ENCODE measurements at places on chromosomes 6 and 20. TPM values are rescaled to one million over a fixed set of nuclear protein-coding genes. Genes with fewer than 3 reads are reported as not detected.
A peak's percentile ranks its signal among the peaks of the same experiment; 100 is the strongest.

DNA sequence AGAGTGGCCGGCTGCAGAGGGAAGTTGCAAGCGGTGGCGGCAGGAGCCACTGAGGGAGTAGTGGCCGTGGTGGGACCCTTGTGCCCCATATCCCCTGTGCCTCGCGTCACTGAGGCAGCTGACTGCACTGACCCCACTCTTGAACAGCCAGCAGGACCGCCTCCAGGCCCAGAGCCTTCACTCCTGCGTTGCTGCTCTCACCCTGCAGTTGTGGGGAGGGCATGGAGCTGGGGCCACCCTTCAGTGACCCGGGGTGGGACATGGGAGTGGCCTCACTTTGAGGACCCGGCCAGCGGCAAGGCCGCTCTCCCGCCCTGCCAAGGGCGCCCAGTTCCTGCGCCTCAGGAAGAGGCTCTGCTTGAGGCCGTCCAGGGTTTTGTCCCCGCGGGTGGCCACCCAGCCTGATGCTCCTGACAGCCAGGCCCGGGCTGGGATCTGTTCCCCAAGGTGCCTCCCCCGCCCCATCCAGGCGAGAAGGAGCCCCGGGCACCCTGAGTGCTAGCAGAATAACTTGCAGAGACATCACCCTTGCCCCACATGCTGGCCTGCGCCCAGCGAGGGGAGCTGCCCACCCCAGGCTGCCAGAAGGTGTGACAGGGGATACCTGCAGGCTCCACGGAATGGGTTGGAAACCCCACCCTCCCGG is 44.4 kb downstream of the HLA-DRA start:
- DNase-seq = no peak

DNA sequence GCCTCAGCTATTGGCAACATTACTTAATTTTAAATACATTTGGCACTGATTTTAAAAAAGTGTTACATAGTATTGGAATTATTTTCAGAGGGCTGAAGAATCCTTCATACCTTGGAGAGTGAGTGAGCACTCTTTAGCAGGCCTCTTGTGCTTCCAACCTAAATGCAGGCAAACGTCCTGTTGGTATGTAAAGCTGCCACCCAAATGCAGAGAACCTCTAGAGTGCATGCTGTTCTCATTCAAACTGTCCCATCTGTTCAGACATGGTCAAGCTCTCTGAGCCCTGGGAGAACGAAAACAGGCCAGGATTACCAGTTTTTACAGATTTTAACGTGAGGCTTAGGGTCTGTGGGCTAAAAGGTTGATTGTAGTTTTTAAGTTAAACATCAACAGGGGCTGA is 378.0 kb upstream of the FLRT3 start:
- no peak for DNase-seq

DNA sequence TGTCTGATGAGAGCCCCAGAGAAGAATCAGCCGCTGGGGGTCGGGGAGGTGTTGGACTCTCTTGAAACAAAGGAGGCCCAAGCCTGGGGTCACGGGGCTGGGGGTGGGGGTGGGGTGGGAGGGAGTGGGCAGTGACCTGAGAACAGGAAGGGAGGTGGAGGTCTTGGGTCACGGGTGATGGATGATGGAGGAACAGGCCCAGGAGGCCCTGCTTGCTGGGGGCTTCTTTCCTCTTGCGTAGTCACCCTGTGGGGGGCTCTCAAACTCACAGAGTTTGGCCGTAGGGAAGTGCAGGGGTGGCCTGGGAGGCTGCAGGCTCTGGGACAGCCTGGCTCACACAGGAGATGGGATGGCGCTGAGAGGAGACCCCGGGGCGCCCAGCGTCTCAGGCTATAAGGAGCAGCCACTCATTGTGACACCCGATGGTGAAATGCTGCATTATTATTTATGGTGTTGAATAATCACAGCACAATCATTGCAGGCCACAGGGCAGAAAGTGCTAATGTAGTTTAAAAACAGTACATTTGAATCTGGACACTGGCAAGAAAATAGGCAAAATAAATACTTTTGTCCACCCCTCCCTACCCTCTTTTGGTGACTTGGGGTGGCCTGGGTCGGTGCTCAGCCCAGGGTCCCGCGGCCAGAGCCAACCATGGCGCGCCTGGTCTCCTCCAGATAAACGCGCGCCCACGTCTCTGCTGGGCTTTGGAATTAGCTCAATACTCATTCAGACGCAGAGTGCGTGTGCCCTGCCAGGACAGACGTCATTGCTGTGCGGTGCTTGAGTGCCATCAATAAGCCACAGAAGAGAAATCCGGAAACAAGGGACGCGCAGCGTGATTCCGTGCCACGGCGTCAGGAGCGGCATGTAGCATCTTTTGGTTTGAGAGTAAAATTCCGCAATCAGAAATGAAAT is 27.3 kb upstream of the BHLHE23 start:
- peak; percentile 3 for DNase-seq

- no peak for DNase-seq
Measured at GRCh38 chr6:166939894-166940293, 16.5 kb downstream of the RNASET2 start.

DNA sequence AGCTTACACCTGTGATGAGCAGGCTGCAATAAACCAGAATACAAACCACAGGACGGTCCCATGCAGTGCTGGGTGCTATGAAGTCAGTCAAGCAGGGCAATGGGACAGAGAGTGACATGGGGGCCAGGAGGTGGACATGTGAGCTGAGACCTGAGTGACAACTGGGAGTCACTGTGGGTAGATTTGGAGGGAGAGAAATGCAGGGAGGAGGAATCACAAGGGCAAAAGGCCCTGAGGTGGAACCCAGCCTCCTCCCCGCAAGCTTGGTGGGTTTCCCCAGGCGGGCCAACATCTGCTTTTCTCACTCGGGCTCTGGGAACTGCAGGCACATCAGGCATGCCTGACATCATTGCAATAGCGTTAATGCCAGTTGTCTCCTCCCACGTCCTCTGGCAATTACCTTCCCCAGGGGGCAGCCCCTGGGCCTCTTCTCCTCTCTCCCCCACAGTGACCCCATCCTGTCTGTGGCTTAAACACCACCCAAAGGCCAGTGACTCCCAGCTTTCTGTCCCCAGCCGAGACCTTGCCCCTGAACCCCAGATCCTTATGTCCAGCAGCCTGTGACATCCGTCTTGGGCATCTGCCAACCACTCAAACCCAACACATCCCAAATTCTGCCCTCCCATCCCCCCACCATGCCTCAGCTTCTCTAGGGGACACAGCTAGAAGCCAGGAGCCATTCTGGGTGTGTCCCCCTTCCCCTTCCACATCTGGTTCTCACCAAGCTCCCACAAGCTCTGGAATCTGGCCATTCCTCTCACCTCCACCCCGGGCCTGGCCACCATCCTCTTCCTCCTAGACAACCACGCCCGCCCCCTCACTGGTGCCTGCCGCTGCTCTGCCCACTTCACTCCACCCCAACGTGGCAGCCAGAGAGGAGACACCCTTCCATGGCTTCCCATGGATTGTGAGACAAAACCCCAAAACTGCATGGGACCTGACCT is 28.2 kb downstream of the PDRG1 start:
- no peak for DNase-seq

DNA sequence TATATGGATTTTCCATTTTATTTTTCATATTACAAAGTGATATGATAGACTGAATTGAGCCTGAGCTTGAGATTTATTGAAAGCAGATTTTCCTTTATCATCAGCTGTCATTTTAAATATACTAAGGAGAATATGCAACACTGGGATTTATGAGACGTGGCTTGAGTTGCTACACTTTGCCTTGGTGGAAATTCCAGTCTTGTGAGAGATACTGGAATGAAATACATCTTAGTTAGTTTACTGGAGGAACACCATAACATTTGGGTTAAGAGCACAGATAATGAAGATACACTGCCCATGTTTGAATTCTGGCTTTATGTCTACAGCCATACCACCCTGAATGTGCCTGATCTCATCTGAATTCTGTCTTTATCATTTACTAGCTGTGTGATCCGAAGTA is 86.5 kb upstream of the IFNGR1 start:
- no peak for DNase-seq

- DNase-seq = peak; percentile 98
Measured at GRCh38 chr6:158868890-158869825, 50.0 kb upstream of the EZR start.

DNA sequence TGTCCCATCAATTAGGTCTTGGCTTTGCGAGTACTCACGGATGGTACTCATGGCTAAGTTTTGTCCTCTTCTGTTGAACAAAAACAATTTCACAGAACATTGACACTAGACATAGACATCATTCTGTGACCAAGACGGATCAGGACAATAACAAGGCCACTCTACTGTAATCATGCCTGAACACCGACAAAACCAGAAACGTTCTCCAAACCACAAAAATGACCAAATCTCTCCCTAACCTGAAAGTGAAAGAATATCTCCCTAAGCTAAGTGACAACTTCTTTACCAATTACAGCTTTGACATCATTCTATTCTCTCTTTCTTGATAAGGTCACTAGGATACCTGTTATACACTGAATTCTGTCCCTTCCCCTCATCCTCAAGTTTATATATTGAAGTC is 40.0 kb upstream of the SLC2A12 start:
- DNase-seq = no peak

DNA sequence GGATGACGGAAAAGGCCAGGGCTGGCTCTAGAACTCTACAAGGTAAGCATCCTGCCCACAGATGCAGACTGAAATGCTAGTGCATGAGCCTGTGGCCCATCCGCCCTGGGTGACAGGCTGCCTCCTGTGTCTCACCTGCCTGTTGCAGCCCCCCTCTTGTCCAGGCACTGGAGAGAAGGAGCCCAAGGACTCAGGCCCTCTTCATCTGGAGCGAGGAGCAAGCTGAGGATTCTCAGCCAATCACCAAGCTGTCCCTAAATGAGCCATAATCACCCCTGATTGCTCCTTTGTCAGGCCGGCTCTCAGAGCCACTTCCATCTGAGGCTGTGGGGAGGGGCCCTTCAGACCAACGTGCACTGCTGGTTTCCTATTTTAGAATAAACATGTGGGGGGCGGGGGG is 10.0 kb upstream of the SLC32A1 start:
- DNase-seq = no peak

DNA sequence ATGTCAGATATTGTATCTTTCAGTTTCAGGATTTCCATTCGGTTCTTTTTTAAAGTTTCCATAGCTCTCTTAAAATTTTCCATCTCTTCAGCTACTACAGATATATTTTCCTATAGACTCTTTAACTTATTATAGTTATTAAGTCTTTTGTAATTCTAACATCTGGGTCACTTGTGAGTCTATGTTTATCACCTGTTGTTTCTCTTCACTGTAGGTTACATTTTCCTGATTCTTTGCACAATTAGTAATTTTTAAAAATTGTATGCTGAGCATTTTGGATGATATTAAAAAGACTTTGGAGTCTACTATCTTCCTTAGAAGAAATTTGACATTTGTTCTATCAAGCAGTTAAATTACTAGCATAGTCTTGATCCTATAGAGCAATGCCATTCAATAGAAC is 140.7 kb downstream of the QRSL1 start:
- no peak for DNase-seq

The BMP7 gene
- 1.7 TPM for total RNA-seq

The NRSN1 gene
- total RNA-seq = 2.4 TPM

The SH3BGRL2 gene
- total RNA-seq = 63.2 TPM

The LRRN4 gene
- not detected for total RNA-seq
